Activated CD4-positive, alpha-beta T cell treated with anti-CD3 and anti-CD28 coated beads for 1 hour (primary cell): ENCODE measurements at places on chromosomes 5 and 9.

- no peak for DNase-seq
These were observed 21.0 kb upstream of the TLX3 start for GRCh38 chr5:171288066-171288465.

GRCh38 chr9:89489548-89490530, 8.1 kb downstream of the SEMA4D start:
- DNase-seq, result no peak

- DNase-seq, result no peak
These were observed 195.6 kb downstream of the KIAA0825 start for GRCh38 chr5:94422812-94423211.

DNA sequence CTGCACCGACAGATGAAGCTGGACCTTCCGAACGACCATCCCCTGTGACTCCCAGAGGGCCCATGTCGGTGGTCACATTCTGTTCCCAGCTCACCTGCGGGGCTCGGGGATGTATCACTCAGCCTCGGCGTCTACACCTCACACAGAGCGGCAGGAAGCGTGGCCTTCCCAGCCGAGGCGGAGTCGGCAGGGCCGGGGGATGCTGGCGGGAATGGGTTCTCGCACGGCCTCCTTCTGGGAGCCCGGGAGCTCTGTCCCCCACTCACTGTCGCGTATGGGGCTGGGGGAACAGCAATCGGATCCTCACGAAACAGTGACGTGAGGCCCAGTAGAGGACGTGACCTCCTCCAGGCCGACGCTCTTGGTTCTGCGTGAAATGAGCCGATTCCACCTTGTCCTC, 20.4 kb downstream of the NACC2 start:
- no peak for DNase-seq

DNA sequence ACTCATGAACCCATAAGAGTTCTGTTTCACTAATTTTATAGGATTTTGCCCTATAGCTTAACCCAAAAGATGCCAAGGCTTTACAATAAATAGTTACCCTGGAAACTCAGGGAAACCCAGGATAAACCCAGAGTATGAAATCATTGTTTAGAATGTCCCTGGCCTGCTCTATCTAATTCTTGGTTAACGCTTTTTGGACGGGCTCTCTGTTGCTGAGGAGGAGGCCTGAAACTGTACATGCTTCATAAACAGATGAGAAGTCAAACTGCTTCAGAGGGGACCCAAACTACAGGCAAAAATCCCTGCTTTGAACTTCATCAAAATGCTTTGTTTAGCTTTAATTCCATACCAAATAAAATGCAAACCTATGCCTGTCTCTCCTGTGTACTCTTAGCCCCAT, 291.9 kb downstream of the SH3GL2 start:
- DNase-seq, result no peak

DNA sequence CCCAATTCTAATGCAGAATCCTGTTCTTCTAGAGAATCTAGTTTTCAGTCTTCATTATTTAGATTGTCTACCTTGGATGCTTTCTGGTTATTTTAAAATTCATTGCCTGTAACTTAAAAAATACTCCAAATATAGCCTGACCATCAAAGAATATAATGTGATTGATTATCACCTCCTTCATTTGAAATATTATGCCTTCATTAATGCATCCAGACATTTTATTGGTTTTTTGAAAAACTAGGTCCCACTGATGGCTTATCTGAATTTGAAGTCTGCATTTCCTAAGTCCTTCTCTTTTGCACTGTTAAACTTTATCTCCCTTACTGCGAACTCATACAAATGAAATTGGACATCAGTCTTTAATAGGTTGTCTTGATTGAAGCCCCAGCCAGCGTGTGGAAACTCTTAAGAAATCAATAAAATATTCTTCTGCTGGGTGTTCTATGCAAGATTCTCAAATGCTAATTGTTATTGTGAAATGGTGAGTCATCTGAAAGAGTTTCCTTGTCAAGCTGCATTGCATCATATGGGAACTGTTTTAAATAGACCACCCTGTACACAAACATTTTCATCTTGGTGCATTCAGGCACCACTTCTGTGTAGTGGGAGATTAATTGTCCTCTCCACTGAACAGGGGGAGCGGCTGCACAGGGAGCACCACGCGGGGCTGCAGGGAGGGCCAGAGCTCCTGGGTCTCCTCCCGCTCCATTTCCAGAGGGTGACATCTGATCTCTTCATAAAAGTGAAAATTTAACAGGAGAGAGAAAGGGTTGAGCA, 92.3 kb upstream of the FANCC start:
- DNase-seq, result no peak

DNA sequence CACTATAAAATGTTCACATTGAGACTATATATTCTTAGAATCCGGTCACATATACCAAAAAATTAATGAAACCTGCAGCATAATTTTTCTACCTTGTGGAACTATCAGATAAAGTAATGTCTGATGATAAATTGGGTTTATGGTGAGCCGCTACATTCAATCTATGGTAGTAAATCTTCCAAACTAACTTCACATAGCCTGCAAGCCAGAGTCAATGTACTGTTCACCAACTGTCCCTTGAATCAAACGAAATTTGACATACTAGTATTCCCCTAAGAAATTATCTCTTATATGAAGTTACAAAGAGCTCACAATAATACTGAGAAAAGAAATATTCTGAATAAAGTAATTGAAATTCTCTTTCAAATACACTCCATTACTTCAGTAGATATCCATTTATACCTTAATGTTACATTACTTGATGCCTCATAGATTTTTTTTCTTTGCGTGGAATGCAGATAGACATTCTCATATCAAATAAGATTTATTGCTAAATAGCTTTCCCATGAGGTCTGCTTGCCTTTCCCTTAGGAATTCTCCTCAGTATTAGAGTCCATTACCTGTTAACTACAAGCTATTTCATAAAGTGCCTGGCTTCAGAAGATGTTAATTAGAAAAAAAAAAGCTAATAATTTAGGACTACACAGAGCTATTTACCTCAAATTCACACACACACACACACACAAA, 169.5 kb downstream of the PTPRD start:
- no peak for DNase-seq

GRCh38 chr9:78393340-78393739, 96.4 kb downstream of the PSAT1 start:
- DNase-seq, result no peak

DNA sequence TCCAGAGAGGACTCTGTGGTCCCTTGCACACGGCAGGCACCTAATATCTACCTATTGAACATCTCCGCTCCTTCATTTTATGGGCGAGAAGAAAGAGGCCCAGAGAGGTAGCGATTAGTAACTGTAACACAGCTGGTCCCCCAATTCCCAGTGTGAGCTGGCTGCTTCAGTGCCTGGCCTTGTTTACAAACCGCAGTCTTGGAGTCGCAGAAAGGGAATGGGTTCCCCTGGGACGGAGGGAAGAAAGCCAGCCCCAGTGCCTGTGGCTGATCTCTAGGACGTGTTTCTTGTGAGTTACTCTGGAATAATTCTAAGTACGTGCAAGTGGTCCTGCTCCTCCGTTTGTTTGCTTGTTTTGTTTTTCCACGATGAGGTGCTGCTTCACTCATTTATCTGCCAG, 52.0 kb downstream of the CFAP77 start:
- no peak for DNase-seq

GRCh38 chr5:83281176-83281575, 190.4 kb upstream of the VCAN start:
- no peak for DNase-seq

DNA sequence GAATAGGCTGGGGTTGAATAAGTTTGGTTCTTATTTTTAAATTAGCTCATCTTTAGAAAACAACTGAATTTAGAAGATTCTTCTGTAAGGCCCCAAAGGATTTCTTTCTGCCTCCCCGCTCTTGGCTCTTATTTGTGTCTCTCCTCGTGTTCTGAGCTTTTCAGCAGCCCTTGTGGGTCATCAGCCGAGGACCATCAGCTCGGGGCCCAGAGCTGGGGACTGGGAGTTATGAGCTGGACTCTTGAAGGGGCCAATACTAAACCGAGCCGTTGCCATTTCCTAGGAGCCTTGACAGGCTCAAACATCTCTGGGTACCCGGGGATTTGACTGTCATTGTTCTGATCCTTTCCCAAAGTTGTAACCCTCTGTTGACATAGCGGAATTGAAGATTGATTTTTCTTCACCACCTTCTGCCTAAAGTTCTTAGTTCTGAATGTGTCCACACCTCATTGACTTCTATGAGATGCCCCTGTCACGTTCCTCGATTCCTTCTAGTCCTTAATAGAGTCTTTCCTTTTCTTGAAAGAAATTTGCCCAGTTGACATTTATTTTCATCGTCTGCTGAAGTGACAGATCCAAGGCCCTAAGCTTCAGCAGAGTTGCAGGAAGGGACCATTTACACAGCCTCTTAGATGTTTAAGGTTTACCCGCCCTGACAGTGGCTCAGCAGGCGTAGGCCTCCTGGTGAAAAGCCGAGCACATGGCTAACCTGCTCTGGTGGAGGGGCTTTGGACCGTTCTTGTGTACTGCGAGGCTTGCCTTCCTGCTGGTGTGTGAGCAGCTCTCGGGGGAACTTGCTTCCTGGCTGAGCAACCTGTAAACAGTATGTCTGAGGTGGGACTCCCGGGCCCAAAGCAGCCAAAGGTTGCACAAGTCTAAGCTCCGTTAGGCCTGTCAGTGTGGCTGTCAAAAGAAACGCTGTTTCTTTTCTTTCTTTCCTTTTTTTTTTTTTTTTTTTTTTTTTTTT, 24.0 kb downstream of the ABL1 start:
- DNase-seq, result no peak

DNA sequence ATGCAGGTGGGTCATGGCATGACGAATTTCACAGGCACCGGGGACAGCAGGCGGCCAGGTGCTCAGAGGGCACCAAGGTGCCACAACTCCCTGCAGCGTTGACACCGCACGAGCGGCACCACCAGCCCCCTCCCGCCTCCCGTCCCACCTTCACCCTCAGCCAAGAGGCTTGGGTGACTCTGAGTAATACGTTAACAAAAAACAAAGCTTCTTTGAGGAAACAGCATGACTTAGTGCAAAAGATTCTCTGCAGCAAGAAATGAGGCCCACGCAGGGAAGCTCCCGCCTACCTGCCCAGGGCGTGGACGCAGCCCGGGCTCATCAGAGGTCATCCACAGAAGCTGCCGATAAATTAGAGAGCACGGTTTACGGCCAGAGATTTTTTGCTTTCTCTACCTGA, 4.1 kb downstream of the TMEM250 start:
- DNase-seq, result no peak

DNA sequence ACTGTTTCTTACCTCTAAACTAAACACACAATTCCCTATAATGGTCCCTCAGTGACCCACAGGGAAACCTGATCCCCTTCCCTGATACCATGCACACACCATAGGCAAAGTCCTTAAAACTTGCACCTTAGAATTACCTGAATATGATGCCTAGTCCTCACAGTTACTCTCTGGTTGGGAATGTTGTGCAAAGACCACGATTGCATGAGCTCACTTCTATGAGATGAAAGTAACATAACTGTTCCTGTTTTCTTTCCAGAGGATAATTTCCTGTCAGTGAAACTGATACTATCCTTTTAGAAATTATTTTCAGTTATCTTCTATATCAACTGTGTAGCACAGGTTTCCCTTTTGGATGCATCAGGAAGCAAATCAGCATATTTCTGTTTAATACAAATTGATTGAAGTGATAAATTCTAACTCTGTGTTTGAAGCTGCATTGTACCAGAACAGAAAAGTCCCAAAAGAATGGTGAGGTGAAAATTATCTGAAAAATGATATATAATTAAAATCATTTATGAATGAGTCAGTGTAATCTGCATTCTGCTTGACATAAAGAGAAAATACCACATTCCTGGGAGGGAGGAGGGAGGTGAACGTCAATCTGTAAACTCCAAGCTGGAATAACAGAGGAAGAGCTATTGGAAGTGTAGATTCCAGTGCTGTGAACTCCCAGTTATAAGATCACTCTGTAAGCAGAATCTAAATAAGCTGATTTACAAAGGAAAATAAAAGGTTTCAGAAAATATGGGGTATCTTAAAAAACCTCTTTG, 51.2 kb upstream of the TNFAIP8 start:
- DNase-seq, result no peak

- DNase-seq, result no peak
These were observed at the start of gene CDKN2B-AS1 for GRCh38 chr9:21994556-21995005. Gene CDKN2B-AS1 (plus strand): TSS chr9:21994791.

DNA sequence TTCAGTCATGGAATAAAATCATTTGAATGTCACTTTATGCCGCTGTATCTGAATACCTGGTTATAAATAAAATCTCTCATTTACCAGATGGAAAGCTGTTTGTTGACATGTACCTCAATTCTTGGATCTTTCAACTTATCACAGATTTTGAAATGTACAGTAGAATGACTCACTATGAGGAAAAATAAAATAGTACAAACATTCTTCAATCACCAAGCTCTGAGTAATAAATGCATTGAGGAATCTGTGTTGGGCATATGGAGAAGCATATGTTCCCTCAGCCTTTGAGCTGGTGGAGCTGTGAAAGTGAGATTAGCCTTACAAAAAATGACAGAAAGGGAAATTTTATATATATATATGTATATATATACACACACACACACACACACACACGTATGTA, 175.4 kb downstream of the KIAA0825 start:
- no peak for DNase-seq

DNA sequence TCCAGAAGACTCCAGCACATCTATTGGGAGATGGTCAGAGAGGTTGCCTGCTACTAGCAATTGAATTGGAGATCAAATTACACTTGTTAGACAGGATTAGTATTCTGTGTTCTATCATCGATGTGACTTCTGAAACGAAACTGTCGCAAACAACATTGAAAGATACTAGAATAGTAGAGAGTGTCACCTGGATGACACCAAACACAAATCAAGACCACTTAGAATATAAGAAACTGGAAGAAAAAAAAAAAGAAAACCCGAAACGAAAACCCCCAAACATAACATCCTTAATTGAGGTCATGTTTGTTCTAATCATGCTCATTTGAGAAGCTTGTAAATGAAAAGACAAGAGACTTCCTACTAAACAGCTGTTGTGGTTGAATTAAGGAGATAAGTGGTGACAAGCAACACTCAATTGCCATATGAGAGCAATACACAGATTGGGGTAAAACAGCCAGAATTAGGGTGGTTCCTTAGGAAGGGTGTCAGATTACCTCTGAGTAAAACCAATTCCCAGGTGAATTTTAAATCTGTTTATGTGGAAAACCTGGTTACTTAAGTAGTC, 97.6 kb downstream of the BASP1 start:
- no peak for DNase-seq

DNA sequence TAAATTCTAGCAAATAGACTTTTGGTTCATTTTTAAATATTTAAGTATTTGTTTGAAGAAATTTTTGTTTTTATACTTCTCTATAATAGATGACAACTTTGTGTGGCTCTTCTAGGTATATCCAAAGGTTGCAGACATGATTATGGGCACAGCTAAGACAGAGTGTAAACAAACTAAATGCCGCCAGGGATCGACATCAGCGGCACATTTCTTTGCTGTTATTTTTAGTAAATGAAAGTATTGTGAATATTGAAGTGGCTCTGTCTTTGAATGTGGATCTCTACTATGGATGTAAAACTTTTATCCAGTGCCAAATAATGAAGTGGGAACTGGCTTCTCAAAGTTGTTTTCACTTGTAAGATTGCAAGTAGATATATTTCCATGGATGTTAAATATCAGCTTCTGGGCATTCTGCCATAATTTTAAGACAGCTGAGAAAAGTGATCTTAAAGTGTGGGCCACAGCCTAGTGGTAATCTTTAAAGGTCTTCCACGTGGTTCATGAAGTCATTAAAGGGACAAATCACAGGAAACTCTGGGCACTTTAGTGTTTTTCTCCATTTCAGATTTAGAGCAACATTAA, 589.9 kb downstream of the ZNF608 start:
- no peak for DNase-seq
